ENCODE measurements at places on chromosomes 6 and 20.

GRCh38 chr20:13322621-13323020 is 101.5 kb downstream of the ISM1 start:
- DNase-seq, result no peak

- DNase-seq, result no peak
These were observed 60.9 kb downstream of the MCHR2 start for GRCh38 chr6:99933129-99933528.

DNA sequence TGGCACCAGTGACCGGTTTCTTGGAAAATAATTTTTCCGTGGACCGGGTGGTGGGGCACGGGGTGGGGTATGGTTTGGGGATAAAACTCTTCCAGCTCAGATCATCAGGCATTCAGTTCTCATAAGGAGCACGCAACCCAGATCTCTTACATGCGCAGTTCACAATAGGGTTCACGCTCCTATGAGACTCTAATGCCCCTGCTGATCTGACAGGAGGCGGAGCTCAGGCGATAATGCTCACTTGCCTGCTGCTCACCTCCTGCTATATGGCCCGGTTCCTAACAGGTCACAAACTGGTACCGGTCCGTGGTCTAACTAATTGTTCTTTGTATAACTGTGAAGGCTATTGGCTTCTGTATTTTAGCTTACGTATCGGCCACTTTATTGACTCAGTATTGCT is 51.7 kb downstream of the VSTM2L start:
- no peak for DNase-seq

- DNase-seq, result no peak
These were observed 340.4 kb downstream of the SYNE1 start for GRCh38 chr6:152296648-152297376.

DNA sequence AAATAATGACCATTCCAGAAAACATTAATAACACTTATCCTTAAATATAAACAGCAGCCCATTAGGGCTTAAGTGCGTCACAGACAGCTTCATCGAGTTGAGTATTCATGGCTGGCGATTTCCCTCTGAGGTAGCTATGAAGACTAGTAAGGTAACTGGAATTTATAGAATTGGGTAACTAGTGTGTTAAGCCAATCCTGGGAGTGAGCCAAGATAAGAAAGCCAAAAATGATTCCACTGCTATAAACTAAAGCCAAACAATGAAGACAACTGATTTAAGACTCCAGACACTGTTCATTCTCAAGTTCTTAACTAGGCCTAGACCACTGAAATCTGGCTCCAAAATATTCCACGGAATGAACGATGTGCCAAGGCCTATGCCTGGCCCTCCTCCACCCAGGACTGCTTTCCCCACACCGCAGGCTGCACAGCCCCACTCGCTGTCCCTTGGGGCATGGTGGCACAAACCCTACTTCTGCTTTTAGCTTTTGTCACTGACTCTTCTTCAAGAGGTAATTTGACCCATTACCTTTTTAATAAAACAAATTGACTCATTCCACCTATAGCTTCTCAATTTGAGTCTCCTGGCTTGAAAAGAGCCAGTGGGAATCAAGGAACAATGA is 66.0 kb downstream of the BLOC1S5 start:
- no peak for DNase-seq

DNA sequence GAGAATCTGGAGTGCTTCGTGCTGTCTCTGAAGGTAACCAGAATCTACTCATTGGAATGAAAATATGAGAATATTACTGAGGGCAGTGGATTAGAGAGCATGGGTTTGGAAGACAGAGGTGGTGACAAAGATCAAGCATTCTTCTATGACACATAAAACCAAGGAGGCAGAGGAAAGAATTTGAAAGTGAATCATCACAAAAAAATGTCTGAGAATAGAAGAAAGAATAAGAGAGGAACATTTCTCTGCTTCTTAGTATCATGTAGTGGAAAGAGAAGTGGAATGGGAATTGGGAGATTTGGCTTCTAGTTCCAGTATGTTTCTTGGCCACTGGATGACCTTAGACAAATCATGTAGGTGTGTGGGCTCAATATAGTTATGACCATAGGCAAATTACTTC is 474.0 kb downstream of the TFAP2B start:
- DNase-seq, result no peak

GRCh38 chr6:136335736-136336363 is 46.2 kb upstream of the BCLAF1 start:
- no peak for DNase-seq

DNA sequence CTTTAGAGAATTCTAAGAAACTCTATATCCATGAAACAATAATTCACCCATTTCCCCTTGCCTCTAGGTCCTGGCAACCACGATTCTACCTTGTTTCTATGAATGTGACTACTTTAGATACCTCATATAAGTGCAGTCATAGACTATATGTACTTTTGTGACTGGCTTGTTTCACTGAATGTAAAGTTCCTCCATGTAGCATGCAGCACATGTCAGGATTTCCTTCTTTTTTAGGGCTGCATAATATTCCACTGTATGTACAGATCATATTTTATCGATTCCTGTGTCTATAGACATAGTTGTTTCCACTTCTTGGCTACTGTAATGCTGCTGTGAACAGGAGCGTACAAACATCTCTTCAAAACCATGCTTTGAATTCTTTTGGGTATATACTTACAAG is 11.7 kb downstream of the EEF1E1 start:
- no peak for DNase-seq

DNA sequence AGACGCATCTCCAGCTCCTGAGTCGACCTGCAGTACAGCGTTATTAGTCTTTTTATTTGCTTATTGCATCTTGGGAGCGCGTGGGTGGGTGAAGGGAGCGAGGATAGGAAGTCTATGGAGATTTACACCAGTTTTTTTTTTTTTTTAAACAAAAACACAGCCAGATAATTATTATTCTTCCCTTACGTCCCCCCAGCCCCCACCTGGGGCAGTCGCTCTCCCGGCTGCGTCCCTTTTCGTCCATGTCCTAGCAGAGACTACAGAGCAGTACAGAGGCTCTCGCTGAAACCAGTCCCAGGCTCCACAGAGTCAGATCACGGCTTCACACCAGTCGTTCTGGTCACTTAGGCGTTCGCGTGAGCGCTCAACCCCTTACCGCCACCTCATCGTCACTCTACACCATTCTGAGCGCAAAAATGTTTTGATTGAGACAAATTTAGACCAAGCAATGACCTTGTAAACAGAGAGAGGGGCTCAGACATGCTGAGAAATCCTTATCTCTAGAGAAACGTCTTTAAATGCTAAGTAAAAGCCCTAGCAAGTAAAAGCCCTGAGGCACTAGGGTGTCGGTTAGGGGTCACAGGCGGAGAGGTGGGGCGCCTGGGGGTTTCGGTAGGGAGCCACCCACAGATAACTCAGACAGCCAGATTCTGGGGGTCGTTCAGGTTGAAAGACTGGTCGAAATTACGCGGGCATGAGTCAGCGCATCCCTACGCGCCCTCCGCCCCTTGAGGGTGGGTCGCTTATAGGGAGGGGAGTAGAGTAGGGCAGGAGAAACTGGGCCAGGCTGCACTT is 975 bp upstream of the PPT2 start:
- no peak for DNase-seq

DNA sequence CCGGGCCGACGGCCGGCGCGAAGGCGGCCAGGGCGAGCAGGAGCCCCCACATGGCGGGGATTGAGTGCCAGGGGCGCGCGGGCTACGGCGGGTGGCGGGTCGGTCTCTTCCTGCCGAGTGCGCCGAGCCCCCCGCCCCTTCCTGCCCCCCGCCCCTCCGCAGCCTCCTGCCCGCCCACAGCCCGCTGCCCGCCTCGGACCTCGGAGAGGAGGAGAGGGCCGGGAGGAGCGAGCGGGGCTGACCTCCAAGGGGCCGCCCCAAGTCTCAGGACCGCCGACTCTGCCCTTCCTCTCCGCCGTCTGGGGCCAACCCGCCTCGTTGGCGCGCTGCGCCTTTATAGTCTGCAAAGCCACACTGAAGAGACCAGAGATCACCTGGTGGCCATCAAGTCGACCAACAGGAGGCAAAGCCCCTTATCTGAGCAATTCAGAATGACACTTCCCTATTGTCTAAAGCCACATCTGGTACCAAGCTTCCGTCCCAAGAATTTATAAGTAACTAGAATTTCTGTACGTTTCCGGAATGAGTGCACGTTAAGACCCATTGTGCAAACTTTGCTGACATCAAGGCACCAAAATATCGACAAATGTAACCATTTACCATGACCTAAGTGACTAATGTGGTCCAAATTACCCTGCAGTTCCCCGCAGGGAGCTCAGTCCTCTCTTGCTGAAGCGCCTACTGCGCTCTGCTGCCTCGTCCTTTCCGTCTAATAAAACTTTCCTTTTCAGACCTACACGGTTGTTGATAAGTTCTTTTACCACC is at the start of gene CPXM1:
CPXM1 (minus strand) TSS at position 107 of the 765 bp plus-strand sequence; CDS start at position 52, 55 bp downstream.
- DNase-seq, result peak; percentile 48

- DNase-seq, result no peak
These were observed 168.4 kb downstream of the EYS start for GRCh38 chr6:65538644-65539043.

- DNase-seq, result no peak
These were observed 102.3 kb downstream of the DST start for GRCh38 chr6:56540232-56541029.
